Activated T-cell treated with anti-CD3 and anti-CD28 coated beads, Interleukin-2, amount 50 U/mL, for 72 hours (primary cell): ENCODE measurements at places on chromosomes 6 and 20.

DNA sequence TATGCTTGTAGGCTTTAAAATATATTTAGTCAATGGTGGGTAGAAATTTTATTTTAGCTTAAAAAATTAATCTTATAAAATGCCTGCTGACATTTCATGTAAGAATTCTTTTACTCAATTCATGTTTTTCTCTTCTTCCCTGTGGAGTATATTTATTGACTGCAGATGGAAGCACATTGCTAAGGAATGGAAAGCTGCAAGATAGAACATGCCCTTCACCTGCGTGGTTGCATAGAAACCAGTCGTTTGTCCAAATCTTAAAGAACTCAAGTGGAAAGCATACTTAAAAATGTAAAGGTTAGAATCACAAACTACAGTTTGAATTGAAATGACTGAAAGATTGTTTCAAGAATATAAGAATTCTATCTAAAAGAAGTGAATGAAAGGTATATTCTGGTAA is 30.7 kb downstream of the C6orf163 start:
- DNase-seq = no peak

DNA sequence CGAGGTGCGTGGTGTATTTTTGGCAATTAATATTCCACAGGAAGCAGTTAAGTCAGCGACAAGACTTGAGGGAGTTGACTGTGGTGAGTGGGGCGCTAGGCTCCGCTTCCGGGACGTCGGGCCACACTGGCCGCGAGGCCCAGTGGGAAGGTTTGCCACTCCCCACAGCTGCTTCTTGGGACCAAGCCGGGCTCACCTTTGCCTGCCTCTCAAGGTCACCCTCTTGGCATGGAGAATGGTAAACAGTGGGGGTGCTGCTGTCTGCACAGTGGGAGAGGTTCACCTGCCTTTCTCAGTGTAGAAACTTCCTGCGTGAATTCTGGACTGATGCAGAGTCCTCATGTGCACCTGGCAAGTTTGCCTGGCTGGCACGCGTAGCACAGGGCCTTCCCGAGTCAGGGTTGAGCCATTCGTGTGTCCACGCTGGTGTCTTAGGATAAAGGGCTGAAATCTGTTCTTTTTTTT is 6.4 kb downstream of the OSBPL2 start:
- no peak for DNase-seq

- DNase-seq = no peak
Measured at GRCh38 chr6:19337101-19337500, 500.1 kb upstream of the ID4 start.

- DNase-seq = no peak
Measured at GRCh38 chr20:50725724-50726005, 5.7 kb upstream of the PARD6B start.

- no peak for DNase-seq
Measured at GRCh38 chr6:101543796-101544195, 150.3 kb downstream of the GRIK2 start.

- peak; percentile 75 for DNase-seq
Measured at GRCh38 chr6:108874470-108875160, 26.4 kb downstream of the ARMC2 start.

GRCh38 chr20:23085436-23086055 is 578 bp downstream of the CD93 start:
- DNase-seq = no peak

- DNase-seq = no peak
Measured at GRCh38 chr20:33896509-33896908, 85.4 kb downstream of the CHMP4B start.

GRCh38 chr6:43744931-43745727 is 24.9 kb upstream of the VEGFA start:
- DNase-seq = no peak

GRCh38 chr6:35474131-35474941 is 6.1 kb downstream of the RPL10A start:
- DNase-seq = no peak

- DNase-seq = no peak
Measured at GRCh38 chr6:163655217-163656121, 241.0 kb downstream of the QKI start.

DNA sequence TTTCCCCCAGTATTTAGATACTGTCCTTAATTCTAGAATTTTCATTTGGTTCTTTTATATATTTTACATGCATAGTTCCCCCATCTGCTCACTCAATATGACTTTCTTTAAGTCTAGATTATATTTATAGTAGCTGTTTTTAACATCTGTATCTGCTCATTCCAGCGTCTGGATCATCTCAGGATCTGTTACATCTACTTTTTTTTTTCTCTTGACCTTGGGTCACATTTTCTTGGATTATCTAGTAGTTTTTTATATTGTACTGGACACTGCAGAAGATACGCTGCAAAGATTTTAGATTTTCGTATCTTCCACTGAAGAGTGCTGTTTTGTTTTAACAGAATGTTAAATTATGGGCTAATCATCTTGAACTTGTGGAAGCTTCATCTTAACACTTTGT is 20.7 kb downstream of the RAB22A start:
- no peak for DNase-seq
